ENCODE measurements at places on chromosomes 12 and 14. TPM values are rescaled to one million over a fixed set of nuclear protein-coding genes. Genes with fewer than 3 reads are reported as not detected.

Gene SERPINA9
- total RNA-seq: not detected

Gene LGR5
- total RNA-seq: 0.10 TPM

Gene RAPGEF3
- 4.1 TPM for total RNA-seq

Gene LRR1
- total RNA-seq: 67.1 TPM

Data from HT1080 (cell line).